Gastroesophageal sphincter (tissue), 4 donors: ENCODE measurements at places on chromosomes 13 and 19. TPM values are rescaled to one million over a fixed set of nuclear protein-coding genes. Genes with fewer than 3 reads are reported as not detected.

DNA sequence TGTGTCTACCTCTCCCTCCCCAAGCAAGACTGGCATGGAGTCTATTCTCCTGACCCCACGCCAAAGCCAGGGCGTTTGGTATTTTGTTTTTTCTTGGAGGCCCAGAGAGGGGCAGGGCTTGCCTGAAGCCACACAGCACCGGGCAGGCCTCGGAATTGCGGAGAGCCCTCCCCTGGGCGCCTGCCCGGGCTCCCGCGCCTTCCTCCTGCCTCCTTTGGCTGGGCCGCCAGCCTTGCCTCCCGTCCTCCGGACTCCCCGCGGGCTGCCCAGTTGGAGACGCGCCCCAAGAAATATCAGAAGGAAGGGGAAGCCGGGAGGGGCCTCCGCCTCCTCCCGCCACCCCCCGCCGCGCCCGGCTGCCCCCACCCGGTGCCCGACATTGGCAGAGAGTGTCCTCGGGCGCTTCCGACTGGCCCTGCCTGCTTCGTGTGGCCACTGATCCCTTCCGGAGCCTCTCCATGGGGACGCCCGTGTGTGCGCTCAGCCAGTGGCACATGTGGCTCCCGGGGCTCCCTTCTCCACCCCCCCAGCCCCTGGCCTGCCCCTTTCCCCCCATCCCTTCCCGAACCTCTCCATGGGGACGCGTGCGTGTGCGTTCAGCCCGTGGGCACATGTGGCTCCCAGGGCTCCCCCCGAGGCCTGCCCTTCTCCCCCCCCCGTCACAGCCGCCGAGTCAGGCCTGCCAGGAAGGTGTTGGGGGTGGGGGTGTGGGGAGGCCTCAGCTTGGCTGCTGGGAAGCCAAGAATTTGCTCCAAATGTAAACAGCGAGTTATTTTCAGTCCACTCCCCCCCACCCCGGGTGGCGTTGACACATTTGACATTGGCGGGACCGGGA, 37.3 kb downstream of the NFIC start:
- ATAC-seq, result peak; percentile 83

- no peak for ATAC-seq
Measured at GRCh38 chr13:34672631-34673030, 269.4 kb upstream of the NBEA start.

DNA sequence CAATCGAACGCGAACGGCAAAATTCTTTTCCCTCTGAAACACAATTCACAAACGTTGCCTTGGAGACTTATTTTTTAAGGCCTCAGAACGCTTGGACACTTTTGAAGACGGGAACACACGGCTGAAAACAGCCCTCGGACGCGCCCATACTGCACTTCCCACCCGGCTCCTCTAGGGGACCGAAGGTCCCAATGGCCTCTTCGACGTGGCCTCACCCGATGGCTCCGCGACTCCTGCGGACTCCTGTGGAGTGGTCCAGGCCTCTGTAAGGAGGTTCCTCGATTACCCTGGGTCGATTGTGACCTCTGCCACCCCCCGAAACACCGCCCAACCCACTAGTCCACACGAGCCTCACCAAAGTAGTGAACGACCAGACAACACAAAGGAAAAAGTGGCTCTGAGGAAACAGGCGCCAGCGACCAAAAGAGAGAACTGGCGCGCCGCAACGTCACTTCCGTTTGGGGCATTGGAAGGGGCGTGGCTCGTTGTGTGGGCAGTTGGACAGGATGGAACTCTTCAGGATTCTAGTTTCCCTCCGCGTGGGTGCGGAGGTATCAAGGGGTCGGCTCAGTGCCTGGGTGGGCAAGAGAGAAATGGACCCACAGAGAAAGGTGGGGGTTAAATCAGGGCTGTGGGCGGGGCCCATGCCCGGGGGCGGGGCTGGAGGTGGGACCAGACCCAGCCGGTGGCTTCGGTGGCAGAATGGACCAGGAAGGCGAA, at the start of gene ZNF560:
Gene ZNF560, minus strand, starts transcription at position 434 of the 720 bp plus-strand sequence. CDS start 23,303 bp downstream, outside the sequence.
- ATAC-seq, result no peak

- peak; percentile 38 for ATAC-seq
Measured at GRCh38 chr19:18204394-18205199, 755 bp upstream of the RAB3A start.

DNA sequence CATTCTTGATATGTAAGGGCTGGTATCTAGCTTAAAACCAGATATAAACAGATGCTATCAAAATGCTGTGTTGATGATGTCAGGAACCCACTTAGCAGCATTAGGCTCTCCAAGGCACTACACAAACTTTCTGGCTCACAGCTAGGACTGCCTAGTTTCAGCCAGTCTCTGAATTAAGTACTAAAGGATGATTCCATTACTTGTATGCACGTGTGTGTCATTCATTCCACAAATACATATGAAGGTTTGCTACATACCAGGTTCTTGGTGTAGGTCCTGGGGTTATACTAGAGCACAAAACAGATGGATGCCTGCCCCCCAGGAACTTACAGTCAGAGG, 151.5 kb downstream of the RGCC start:
- no peak for ATAC-seq

DNA sequence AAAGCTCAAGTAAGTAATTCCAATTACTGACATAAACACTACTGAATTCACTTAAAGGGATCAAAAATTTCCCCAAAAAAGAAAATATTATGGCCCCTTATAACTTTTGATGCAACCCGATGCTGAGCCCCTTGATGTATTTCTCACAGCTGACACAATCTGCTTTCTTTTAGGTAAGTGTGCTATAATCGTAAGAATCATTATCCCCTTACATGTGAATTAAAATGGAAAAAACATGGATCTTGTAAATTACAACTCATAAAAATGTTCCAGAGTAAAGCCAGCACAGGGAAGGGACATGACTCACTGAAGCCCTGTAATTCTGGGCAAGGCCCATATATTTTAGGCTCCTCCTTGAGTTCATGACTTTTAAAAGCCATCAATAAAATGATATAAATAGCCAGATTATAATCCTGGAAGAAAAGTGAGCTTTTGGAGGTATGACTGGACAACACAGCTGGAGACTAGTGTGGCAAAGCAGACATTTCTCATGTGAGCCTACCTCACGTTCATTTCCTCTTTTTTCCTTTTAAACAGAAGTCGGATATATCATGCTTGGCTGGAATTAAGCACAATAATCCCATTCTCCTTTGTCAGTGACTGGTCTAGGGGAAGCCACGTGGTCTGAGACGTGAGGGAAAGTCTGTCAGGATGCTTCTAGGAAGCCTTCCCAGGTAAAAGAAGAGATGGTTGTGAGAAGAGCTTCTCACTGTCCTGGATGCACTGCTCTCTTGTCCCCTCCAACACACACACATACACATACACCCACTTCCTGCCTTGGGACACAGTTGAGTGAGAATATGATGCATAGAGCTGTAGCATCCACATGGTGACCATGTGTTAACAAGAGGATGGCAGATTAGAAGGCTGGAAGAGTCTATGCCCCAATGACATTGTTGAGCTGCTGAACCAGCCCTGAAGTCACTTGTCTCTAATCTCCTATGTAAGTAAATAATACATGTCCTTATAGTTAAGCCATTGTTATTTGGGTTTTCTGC, 165.4 kb downstream of the RGCC start:
- peak; percentile 94 for ATAC-seq

DNA sequence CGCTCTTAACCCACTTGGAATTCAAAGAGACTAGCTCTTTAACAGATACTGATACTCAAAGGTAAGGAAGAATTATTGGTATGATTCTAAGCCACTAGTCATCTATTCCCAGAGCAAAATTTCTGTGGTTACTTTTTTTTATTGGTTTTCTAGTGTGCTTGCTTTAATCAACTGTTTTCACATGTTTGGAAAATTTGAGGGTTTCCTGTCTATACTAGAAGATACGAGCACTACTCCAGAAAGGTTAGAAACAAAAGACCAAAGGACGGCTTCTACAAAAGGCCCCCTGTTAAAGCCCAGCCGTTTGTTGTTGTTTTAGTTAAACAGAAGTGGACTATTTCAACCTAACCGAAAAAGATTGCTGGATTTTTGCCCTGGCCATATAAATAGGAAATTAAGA, 18.5 kb upstream of the LPAR6 start:
- ATAC-seq, result no peak

- ATAC-seq, result peak; percentile 42
Measured at GRCh38 chr13:98482476-98483444, 94.1 kb downstream of the STK24 start.

DNA sequence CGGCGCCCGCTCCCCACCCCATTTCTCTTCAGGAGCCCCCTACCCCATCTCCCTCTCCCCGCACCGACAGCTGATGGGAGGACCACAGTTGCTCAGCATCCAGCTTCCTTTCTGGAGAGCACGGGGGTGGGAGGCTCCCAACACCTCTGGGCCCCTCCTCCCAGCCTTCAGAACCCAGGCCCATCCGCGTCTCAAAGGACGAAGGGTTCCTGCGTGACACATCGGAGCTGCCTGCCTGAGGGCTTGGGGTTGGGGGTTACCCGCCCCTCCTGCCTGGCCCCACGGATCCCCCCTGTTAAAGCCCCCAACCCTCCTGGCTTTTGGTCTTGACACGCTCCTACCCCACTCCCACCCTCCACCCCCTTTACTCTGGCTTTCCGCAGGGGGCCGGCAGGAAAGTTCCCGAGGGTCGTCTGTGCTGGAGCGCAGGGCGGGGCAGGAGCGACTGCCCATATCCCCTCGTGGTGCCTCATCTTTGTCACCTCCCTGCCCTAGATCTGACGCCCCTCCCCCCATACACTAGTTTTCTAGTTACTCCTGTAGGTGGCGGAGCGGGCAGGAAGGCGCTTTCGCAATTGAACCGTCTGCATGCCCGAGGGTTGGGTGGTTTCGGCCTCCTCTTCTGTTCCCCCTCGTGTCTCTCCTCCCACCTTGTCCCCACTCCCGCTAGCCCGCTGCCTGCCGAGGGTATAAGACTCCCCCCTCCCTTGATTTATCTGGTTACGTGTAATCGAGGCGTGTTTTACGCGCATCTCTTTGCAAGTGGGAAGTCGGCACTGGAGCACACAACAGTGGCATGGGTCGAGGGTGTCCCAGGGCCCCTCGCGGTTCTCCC, 924 bp downstream of the TRAPPC5 start:
- ATAC-seq, result peak; percentile 66

DNA sequence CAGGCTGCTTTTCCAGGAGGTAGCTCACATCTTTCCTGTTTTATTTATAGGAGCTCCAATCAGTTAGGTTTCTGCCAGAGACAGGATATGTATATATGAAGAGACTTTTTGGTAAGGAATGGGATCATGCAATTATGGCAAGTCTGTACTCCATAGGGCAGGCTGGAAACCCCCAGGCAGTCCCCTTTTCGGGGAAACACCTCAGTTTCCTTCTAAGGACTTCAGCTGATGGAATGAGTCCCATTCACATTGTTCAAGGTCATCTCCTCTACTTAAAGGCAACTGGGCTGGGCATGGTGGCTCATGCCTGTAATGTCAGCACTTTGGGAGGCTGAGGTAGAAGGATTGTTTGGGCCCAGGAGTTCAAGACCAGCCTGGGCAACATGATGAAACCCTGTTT, 10.9 kb upstream of the SLC25A42 start:
- no peak for ATAC-seq

- ATAC-seq, result no peak
Measured at GRCh38 chr13:42873081-42873480, 91.7 kb downstream of the FAM216B start.

- ATAC-seq, result no peak
Measured at GRCh38 chr19:23436318-23436717, 41.0 kb upstream of the ZNF91 start.

DNA sequence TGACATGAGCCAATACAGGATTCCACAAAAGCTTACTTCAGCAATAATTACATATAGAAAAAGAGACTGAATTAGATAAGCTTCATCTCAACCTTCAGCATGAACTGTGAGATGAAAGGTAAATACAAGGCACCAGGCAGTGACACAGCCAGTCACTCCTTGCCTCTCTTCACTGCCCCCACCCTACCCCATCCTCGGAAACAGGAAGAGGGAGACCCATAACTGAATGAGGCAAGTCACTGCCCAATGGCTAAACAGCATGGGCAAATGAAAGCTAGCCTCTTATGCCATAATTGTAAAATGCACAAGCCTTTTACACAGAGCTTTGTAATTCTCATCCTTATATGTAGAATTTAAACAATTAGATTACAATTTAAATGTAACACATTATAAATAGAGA, 1.7 kb downstream of the ZNF160 start:
- ATAC-seq, result no peak

- no peak for ATAC-seq
Measured at GRCh38 chr13:102127153-102127552, 274.7 kb downstream of the FGF14 start.

GRCh38 chr19:29273000-29273640, 60.2 kb upstream of the UQCRFS1 start:
- ATAC-seq, result no peak

DNA sequence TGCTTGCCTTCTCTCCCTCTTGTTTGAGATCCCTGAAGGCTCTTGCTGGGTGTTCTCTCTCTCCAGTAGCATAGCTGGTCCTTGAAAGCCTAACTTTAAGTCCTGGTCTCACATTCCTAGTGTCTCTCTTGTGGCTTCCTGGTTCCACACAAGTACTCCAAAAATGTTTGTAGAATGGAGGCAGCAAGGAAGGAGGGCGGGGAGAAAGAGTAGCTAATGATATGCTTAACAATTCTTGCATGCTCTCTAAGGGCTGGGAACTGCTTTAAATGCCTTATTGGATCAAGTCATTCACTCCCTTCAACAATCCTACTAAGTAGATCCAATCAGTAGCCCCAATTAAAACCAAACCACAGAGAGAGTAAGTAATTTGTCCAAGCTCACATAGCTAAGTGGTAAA, 357.3 kb downstream of the KLF5 start:
- no peak for ATAC-seq

- no peak for ATAC-seq
Measured at GRCh38 chr13:28704919-28705318, 13.9 kb downstream of the SLC46A3 start.

- no peak for ATAC-seq
Measured at GRCh38 chr13:40383132-40383531, 283.3 kb downstream of the FOXO1 start.

- peak; percentile 13 for ATAC-seq
Measured at GRCh38 chr19:3176715-3177501, 1.7 kb upstream of the S1PR4 start.

- ATAC-seq, result no peak
Measured at GRCh38 chr13:111429064-111429558, 108.7 kb downstream of the TEX29 start.

Gene TMEM59L
- 4.0 TPM for total RNA-seq

Gene ZNF66
- total RNA-seq, result 1.7 TPM

Gene ADGRL1
- 47.9 TPM for total RNA-seq

Gene SCGB2B2
- total RNA-seq, result 0.40 TPM

Gene FFAR1
- not detected for total RNA-seq

Gene TTYH1
- 1.2 TPM for total RNA-seq

Gene ZSWIM4
- 4.3 TPM for total RNA-seq

Gene SIGLEC10
- 2.2 TPM for total RNA-seq

Gene NLRP11
- not detected for total RNA-seq
